H54 (cell line): ENCODE measurements at places on chromosomes 7 and 10.

GRCh38 chr7:104040666-104041065, 51.2 kb upstream of the RELN start:
- DNase-seq: no peak

- DNase-seq: no peak
These were observed 33.3 kb downstream of the MTERF1 start for GRCh38 chr7:91847231-91847630.

GRCh38 chr10:113506476-113506875, 46.4 kb upstream of the HABP2 start:
- DNase-seq: no peak

DNA sequence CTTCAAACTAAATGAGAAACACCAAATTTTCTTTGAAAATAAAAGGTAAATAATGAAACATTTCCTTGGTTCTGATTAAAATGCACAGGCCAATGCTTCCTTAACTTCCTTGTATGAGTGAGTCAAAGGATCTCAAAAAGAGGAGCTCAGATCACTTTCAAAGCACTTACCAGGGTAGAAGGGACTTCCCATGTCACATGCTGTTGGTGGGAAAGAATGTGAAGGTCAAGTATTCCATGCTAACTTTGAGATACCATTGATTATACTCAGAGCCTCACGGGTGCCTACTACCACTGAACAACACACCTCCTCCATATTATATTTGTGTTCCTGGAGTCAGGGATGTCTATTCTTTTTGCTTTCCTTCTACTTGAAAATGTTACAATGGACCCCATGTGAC, 233.5 kb upstream of the KIAA1217 start:
- DNase-seq: no peak

- no peak for DNase-seq
These were observed 499.9 kb upstream of the FZD8 start for GRCh38 chr10:36141856-36142560.

- no peak for DNase-seq
These were observed 23.8 kb upstream of the STN1 start for GRCh38 chr10:103941801-103942200.
